ENCODE measurements at places on chromosomes 2 and 18.
A peak's percentile ranks its signal among the peaks of the same experiment; 100 is the strongest.

GRCh38 chr2:66814916-66815315 is 380.0 kb downstream of the MEIS1 start:
- DNase-seq = no peak

- DNase-seq = no peak
These were observed 13.4 kb upstream of the RBMS1 start for GRCh38 chr2:160507046-160507407.

GRCh38 chr2:114784890-114785583 is 342.6 kb downstream of the DPP10 start:
- DNase-seq = no peak

DNA sequence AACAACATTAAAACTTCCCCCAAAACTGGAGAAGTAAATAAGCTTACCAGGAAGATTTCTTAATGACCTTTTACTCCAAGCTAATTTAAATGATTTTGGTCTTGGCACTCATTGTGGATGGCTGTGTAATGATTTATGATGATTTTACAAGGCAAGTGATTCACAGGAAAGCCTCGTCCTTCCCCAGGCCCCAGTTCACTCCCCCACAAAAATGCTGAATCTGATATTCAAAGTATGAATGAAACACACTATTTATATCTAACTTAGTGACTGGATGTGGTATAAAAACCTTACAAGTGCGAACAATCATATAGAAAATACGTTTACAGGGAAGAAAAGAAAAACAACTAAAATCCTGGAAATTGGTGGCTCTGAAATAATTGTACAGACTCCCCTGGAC is 49.8 kb downstream of the ZNF516 start:
- no peak for DNase-seq

- no peak for DNase-seq
These were observed 122.5 kb downstream of the PLA2R1 start for GRCh38 chr2:159939946-159940345.

GRCh38 chr18:10482985-10483949 is 28.8 kb downstream of the APCDD1 start:
- no peak for DNase-seq

- DNase-seq = no peak
These were observed 114.7 kb upstream of the RAB6C start for GRCh38 chr2:129864719-129865118.

DNA sequence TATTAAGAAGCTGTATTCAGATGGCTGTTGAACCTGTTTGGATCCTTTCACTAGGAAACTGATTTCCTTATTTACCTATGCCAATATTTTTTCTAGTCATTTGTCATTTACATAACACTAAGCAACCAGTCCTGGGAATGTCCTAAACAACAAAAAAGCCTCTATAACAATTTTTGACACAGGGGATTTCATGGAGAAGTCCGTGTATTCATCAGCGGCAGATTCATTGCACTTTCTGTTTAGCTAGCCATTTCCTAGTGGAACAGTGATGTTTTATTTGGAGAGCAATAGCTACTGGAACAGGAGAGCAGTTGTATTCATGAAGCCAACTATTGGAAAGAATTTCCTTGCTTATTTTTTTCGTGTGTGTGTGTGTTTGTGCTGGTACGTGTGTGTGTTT is 604.3 kb upstream of the POU3F3 start:
- no peak for DNase-seq

DNA sequence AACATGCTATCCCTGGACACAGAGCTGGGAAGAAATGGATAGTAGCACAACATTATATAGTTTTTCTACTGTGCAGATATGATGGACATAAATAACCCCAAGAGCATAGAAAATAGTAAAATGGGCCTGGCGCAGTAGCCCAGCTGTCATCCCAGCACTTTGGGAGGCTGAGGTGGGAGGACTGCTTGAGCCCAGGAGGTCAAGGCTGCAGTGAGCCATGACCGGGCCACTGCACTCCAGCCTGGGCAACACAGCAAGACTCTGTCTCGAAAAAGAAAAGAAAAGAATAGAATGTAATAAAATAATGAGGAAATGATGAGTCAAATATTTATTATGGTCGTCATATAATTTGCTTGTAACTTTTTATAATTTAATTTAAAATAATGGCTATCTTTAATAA is 7.5 kb upstream of the GAREM2 start:
- DNase-seq = peak; percentile 37

DNA sequence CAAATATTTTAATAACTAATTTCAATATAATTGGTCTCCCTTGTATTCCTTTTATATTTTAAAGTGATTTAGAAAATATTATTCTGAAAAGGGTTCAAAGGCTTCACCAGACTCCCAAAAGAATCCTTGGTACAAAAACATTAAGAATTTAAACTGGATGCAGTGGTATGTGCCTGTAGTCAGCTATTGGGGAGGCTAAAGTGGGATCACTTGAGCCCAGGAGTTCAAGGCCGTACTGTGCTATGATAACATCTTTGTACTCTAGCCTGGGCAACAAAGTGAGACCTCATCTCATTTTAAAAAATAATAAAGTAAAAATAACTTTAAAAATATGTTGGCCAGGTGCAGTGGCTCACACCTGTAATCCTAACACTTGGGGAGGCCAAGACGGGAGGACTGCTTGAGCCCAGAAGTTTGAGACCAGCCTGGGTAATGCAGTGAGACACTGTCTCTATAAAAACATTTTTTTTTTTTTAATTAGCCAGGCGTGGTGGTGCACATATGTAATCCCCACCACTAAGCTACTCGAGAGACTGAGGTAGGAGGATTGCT is 14.7 kb downstream of the NCL start:
- DNase-seq = no peak

GRCh38 chr2:121049131-121049530 is 235.9 kb downstream of the TFCP2L1 start:
- no peak for DNase-seq

DNA sequence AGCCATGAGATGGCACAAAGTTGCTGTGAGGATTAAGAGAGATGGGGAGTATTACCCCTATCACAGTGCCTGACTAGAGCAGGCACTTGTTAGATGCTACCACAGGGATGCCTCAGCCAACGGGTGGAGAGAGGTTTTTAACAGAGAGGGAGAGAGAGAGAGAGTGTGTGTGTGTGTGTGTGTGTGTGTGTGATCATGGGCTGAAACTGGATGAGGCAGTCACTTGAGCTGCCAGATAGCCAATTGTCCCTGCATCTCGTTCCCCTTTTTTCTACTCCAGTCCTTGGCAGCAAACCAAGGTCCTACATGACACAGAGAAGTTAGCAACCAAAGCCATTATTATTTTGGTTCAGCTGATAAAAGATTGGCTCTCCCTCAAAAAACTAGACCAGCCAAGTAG is 3.0 kb downstream of the CD8A start:
- no peak for DNase-seq

DNA sequence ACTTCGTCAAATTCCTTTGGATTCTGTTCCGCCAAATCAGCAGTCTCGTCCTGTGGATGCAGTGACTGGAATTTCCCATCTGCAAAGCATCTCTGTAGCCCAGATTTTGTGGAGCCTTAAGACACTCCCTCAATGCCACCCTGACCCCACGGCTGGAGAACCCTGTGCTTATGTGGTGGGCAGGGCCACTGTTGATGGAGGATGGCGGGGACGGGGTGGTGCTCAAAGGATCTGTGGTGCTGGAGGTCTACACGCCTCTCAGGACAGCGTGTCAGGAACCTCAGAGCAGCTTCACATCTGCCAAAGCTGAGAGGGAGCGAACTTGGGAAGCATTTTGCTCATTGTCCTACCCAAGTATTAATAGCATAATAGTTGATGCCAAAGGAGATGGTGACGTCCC is 200.1 kb downstream of the MGAT5 start:
- peak; percentile 32 for DNase-seq

DNA sequence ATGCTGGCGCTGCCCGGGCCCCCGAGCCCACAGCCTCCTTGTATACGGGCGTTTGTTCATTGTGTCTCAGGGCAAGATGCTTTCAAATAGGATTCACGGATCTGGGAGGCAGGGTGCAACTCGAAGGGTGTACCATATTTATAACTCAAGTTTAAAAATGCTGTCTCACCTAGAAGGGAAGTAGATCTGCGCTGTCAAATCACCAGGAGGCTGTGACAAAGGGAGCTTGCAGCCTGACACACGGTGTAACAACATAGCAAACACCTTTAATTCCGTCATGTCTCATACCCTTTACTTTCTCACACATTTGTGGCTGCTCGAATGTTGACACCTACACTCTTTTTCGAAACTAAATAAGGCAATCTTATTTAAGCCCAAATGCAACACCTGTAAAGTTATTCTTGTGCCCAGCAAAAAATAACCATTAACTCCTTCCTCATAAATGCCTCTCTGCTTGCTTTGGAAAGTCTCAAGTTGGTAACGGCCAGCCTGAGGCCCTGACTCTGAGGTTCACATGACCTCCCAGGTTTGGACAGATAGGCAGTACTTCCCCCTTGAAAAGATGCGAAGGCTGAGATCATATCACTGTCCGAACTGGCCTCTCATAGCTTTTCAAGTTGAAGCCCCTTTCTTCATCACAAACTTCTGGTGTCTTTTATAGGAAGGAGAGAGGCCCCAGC is 11.6 kb downstream of the ZEB2 start:
- DNase-seq = no peak

GRCh38 chr18:74064510-74064909 is 83.1 kb downstream of the FBXO15 start:
- DNase-seq = no peak

Measured in natural killer cell treated with Interleukin-12 subunit alpha and Interleukin-12 subunit beta and Interleukin-15 and Interleukin-18, amount 100 ng/mL, for 72 hours (primary cell).